ENCODE measurements at places on chromosomes 3 and 15.
A peak's percentile ranks its signal among the peaks of the same experiment; 100 is the strongest.

GRCh38 chr15:101126618-101127505 lies 125.0 kb downstream of the CHSY1 start:
- peak; percentile 89 for DNase-seq

GRCh38 chr3:126845920-126846715 lies 136.8 kb upstream of the PLXNA1 start:
- peak; percentile 61 for DNase-seq

DNA sequence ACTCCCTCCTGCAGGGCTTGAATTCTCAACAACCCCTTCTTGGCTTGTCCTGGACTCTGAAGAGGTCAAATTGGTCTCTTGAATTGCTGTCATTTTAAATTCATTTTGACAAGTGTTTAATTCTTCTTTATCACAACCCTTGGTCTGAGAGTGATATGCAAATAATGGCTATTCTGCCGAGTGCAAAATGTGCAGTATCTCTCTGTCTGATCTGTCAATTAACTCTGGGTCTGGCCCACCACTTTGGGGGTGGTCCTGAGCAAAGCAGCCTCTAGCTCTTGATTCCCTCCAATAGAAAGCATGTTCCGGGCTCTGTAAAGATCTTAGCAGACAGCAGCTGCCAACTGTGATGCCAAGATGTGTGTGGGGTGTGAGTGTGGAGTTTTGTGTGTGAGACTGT lies 2.2 kb upstream of the IGDCC3 start:
- no peak for DNase-seq

DNA sequence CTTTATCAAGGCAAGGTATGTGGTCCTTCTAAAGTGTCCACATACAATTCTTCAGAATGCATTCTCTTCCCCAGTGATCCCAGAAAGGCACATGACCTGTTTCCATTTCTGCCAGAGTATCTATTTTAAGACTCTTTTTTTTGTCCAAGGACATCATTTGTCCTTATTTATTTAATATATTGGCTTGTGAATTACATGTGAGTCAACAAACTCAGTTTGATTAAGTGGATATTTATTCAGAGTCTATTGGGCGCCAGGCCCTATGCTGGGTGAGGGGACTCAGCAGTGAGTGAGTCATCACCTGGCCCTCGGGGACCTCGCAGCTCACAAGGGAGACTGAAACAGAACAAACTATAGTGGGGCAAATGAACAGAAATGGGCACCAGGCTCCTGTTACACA lies 136.8 kb downstream of the SNRK start:
- peak; percentile 55 for DNase-seq

DNA sequence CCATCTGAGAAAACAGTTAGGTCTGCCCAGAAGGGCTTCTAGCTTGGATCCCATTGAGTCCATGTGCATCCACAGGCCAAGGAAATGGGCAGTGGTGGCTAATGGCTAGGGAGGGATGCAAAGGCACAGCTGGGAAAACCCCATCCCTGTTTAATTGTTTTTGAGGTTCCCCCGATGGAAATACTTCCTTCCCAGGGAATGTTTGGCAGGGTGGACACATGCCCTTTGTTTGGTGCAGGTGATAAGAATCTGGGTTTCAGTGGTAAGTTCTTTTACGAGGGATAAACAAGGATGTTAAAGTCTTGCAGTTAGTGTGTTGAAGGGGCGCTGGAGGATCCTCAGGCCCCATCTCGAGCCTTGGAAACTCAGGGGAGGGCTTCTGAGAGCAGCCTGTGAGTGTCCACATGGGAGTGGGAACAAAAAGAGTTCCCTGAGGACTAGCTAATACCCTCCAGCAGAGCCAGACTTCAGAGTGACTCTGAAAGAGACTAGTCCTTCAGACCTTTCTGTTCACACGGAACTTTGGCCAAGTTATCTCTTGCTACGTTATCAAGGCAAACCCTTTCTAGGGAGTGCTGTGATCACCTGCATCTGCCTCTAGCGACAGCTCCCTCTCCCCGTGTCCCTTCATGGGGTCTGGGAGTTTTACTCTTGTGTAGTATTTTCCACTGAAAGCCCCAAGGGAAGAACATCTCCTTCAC lies 17.4 kb downstream of the PTPRG start:
- DNase-seq, result no peak

GRCh38 chr3:97009427-97010019 lies 195.1 kb downstream of the EPHA6 start:
- no peak for DNase-seq

- peak; percentile 74 for DNase-seq
Observed at GRCh38 chr3:192851821-192852372, 65.8 kb downstream of the MB21D2 start.

DNA sequence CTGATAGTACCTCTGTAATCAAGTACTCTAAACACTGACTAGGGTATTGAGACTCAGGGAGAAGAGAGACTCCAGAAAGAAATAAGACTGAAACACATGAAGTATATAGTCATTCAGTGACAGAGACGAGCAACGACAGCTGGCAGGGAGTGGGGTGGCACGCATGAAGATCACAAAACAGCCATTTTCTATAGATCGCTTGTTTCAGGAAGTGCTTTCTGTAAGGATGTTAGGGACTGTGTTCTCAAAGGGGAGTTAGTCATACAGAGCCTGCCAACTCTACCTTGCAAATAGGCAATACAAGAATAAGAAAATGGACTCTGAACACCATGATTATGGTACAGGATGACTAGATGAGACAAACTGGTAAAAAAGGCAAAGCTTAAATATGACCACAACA lies 139.5 kb downstream of the TBL1XR1 start:
- no peak for DNase-seq

GRCh38 chr15:90583471-90584252 lies 53.9 kb downstream of the CRTC3 start:
- no peak for DNase-seq

DNA sequence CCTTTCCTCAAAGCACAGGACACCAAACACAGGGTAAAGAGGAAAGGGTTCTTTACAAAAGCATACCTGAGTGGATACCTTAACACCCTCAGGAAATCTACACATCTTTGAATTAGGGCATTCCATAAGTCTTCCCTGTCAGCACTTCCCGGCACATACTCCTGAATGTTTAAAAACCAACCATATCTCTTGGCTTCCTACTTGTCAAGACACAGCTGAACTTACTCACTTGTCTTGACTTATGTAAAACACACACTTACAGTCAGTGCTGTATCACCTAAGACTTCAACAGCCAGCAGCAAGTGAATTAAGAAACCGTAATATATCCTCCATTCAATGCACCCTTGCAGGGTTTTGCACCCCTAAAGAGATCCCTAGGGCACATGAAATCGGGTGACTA lies 17.5 kb downstream of the IL1RAP start:
- no peak for DNase-seq

GRCh38 chr3:94862703-94863102 lies 799.8 kb downstream of the NSUN3 start:
- DNase-seq, result peak; percentile 50

DNA sequence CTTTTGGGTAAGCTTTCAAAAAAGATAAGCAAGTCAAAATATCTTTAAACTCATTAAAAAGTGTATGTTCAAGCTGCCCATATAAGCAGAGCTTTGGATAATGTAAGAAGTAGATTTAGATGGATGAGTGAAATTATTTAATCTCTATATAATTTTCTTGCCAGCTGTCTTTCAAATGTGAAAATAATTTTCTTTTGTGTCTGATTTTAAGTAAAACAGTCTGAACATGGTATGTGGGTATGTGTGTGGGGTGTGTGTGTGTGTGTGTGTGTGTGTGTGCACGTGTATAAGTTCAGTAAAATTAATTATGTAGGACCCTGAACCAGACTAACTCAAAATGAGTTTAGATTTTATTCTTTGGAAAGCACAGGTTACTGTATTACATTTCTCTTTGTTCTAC lies 155.2 kb upstream of the CGNL1 start:
- no peak for DNase-seq

DNA sequence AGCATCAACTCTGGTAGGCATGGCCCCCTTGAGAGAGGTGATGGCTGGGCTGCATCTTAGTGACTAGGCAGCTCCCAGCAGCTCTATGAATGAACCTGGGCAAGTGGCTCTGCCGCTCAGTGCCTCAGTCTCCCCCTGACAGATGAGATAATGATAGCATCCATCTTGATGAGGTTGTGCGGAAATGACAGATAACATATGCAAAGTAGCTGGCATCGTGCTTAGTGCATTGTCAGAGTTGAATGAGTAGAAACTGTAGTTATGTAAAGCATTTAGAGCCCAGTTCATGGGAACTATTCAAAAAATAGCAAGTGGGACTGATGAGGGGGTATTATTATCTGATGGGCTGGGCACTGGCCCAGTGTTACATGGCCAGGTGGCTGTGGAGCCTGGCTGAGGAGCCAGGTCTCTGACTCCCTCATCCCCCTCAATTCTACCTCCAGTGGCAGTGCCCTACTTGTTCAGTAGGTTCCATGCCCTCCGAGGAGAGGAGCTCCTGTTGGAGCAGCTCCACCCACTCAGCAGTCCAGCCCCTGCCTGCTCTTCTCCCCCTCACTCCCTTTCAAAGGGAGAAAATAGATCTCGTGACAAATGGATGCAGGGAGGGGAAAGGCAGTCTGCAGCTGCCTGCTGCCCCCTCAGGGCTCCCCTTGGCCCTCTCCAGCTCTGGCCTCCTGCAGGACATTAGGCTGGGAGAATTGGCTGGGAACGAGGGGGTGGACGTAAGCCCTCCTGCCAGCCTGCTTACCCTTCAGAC lies 6.6 kb downstream of the PRKCD start:
- peak; percentile 18 for DNase-seq

GRCh38 chr3:132879656-132880055 lies 157.4 kb upstream of the NPHP3 start:
- no peak for DNase-seq

DNA sequence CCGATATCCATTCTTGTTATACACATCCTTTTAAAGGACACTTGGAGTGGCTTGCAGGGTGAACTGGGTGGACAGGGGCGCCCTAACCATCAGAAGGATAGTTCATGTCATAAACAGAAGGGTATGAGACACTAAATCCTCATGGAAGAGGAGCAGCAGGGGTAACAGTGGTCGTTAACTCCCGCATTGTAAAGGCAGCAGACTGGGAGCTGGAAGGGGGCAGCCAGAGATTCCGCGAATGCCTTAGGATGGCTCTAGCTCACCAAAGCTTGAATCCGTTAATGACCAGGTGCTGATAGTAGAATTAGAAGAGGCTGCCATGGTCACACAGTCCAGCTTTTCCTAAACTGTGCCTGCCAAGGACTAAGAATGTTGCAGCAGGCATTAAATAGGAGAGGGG lies 85.2 kb upstream of the ANKRD34C start:
- no peak for DNase-seq

Measured in cardiac fibroblast (primary cell).